ENCODE measurements at places on chromosomes 5 and 9.
A peak's percentile ranks its signal among the peaks of the same experiment; 100 is the strongest.

GRCh38 chr5:127431977-127432585 is 85.4 kb upstream of the PRRC1 start:
- DNase-seq, result no peak

- no peak for DNase-seq
These were observed 62.3 kb upstream of the CDH18 start for GRCh38 chr5:20050262-20050661.

- DNase-seq, result no peak
These were observed 51.6 kb downstream of the NUDT12 start for GRCh38 chr5:103510851-103511553.

- DNase-seq, result no peak
These were observed 139.2 kb upstream of the SMARCA2 start for GRCh38 chr9:1875921-1876448.

DNA sequence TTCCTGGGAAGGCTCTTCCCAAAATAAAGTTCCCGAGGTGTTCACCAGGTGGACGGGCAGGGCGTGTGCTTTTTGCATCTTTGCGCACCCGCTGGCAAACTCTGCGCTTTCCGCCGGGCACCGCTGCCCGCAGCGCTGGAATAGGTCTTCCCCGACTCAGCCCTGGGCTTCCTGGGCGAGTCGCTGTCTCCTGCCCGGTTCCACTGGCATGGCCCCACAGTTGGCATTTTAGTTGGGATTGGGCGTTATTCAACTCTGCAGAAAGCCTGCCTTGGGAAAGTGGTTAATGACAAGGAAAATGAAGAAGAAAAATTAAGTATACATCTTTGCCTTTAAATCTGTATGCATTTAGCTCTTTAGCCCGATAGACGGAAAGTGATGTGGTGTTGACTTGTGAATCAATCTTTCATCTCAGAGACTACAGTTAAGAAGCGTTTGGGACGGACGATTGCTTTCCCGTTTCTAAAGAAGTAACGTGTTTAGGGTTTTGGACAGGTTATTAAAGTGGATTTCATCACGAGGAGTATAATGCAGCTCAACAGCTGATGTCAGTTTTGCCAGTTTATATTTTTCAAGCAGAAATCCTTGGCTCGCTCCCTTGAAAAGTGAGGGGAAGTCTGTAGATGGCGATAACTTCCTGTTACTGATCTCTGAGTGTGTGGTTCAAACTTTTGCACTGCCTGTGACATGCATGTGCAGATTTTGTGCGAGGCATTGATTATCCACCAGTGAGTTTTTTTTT is 946 bp downstream of the ADCY2 start:
- DNase-seq, result no peak

DNA sequence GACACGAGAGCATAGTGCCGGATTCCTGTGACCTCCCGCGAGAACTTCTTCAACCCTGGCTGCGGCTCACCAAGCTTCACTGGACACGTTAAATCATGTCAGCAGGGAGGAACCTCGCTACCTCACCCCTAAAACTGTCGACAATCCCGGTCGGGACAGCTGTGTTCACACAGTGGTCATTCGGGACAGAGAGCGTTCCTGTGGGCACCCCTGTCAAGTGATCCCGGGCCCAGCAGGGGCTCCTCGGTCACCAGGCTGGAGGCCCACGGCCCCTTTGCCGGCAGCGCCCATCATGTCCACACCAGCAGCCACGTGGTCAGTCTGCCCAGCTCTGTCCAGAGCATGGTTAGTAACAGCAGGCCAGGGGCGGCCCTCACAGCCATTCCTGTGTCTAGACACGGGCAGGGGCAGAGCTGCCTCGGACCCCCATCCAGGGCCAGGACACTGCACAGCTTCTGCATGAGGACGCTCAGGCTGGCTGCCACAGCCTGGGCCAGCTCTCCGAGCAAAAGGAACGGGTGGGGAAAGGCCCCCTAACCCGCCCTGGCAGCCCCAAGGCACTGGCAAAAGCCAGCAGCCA is 3.5 kb downstream of the INPP5E start:
- DNase-seq, result no peak

DNA sequence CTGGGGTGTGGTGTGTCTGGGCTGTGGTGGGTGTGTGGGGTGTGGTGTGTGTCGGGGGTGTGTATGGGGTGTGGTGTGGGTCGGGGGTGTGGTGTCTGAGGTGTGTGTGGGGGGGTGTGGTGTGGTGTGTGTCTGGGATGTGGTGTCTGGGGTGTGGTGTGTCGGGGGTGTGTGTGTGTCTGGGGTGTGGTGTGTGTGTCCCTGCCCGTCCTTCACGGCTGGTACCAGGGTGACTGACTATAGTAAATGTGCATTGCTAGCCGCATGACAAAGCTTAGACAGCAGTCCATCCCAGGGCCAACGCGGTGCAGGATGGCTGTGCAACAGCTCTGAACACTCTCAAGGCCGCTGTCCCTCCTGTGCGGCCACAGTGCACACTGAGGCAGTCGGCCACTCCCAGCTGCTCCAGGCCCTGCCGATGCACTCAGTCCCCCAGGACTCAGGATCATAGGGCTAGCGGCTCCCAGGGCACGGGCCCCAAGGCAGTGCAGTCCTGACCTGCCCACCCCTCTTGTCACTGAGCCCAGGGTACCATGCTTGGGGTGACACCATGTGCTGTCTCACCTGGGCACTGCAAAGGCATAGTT is 54.0 kb downstream of the SECISBP2 start:
- peak; percentile 28 for DNase-seq

DNA sequence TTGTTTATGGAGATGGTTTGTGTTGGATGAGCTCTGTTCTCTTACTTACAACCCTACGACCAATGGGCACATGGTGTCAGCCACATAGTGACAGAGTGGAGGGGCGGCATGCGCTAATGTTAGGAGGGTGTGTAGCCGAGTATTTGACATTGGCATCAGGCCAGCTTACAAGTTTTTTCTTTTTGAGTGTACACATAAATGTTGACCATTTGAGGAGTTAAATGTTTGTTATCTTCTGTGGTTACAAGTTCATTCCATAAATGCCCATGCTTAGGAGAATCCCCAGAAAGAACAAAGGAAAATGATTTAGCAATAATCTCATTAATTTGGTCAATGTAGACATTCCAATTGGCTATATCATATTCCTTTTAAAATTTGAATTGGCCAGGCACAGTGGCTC is 180.1 kb upstream of the ELL2 start:
- DNase-seq, result no peak

DNA sequence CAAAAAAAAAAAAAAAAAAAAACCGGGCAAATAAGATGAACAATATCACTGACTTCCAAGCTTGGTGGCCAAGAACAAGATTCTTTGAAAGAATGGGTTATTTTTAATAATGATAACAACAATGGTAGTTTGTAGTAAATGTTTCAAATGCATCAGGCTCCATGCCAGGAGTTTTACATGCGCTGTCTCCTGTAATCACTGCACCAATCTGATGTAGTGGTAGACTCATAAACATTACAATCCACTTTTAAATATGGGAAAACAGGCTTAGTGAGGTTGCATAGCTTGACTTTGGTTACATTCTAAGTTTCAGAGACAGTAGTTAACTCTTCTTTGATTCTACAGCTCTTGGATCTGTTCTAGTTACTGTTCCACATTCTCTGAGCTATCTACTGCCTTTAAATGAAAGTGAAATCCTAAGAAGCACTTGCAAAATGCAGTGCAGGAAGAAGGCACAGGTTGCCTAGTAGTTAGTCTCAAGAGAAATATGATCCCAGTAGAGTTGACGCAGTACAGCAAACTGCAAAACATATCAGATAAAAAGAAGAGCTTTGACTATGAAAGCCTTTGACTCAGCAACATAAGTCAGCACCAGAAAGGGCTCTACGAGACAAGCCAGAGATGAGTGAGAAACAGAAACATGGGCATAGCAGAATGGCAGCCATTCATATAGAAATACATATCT is 62.1 kb downstream of the PDE4D start:
- DNase-seq, result no peak

GRCh38 chr5:34439601-34440000 is 216.5 kb upstream of the RAI14 start:
- DNase-seq, result no peak

DNA sequence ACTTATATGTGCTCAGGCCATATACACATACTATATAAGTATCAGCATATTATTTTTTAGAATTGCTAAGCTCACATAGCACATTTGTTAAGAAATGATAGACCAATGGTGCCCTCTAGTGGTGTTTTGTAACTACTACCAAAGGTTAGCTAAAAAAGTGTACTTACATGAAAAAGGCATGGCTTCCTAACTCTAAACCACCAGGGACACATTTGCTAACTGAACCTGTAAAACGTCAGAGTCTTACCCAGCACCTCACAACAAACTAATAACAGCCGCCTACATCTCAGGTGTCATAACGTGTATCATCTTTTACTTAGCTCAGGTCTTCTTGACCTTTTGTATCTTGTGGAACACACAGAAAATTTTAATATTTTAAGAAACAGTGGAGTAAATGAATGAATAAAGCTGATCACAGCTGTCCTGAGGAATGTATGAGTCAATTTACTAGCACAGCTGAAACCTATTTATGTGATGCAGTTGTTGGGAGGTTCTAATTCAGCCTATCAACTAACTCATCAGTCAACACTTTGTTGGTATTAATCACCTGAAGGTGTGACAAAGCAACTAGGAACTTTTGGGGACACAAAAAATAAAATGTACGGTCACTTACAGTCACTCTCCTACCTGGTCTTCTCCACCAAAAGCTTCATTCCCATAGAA is 72.9 kb downstream of the BAAT start:
- no peak for DNase-seq

DNA sequence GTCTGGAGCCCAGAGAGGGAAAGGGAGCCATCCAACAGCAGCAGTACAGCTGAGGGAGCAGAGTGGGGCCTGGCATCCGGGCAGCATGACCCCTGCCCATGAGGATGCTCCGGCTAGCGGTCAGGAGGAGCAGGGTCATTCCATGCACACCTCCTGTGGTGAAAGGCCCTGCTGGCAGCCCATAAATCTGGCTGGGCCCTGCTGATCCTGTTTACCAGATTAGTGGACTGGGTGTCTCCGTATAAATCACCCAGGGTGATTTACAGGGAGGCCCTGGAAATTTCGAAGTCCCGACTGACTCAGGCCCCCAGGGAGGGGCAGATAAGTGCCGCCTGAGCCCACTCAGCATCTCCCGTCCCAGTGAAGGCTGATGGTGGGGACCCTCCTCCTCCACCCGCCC is 117.6 kb upstream of the HAND1 start:
- no peak for DNase-seq

DNA sequence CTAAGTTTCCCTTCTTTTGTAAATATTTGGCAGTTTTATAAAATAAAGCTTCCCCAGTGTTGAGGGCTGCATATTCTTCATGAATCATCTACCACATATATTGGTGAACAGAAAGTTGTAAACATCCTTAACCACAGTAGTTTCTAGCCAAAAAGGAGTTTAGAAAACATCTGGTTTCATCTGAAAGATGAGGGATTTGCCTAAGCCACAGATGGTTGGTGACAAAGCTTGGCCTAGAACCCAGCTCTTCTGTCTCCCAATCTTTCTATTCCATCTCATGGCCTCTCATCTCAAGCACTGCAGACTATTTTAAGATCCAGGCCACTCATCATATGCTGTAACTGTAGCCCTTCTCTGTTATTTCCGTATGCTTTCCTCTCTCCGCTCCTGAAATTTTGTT is 232.3 kb upstream of the TRPM3 start:
- no peak for DNase-seq

DNA sequence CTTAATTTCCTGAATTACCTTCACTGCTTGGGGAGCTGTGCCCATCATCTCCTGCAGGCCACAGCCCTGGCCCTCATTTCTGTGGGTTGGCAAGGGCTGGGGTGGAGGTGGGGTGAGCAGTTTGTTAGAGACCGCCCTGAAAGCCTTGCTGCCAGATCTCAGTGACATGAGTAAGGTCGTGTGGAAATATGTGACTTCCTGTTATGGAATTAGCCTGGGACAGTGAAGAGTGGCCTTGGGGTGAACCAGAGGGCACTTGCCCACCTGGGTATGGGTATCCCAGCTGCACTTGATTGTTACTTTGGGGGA is 2.5 kb upstream of the HNRNPAB start:
- DNase-seq, result no peak
